ENCODE measurements at places on chromosomes 5 and 9.

DNA sequence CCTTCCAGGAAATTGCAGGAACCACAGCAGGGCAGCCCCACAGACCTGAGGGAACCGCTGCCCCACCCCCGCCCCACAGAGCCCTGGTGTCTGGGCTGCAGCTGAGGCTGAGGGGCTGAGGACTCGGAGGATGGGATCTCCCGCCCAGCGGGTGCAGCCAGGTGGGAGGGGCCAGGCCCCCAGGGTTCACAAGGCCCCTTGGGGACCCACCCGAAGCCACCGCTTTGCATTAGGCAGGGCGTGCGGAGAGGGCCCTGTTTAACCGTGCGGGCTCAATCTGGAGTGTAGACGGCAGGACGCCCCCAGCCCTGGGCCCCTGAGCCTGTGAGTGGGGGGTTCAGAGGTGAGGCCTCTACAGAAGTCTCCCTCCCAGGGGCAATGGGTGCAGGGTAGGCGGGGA lies 10.8 kb downstream of the NOTCH1 start:
- DNase-seq = no peak

- DNase-seq = no peak
Measured at GRCh38 chr5:6503342-6503741, 54.7 kb downstream of the UBE2QL1 start.

GRCh38 chr5:154562244-154562880 lies 84.3 kb upstream of the HAND1 start:
- no peak for DNase-seq

- DNase-seq = no peak
Measured at GRCh38 chr5:144369006-144369405, 198.3 kb downstream of the KCTD16 start.

- no peak for DNase-seq
Measured at GRCh38 chr5:150181027-150181426, 8.8 kb upstream of the SLC6A7 start.

DNA sequence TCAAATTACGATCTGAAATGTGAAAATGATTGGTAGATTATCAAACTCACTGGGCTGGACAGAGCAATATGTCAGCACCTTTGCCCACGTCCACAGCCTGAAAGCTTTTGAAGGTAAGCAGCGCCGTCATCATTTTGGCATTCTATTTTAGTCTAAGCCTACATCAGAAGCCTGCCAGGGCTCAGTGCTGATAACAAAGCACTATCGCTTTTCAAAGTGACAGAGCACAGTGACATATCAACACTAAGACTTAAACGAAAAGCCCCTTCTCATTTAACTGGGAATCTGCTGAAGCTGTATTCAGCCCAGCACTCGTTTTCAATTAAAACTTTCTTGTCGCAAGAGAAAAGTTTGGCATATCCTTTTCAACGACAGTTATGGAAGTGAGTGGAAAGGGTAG lies 1076.3 kb downstream of the PTPRD start:
- DNase-seq = no peak

DNA sequence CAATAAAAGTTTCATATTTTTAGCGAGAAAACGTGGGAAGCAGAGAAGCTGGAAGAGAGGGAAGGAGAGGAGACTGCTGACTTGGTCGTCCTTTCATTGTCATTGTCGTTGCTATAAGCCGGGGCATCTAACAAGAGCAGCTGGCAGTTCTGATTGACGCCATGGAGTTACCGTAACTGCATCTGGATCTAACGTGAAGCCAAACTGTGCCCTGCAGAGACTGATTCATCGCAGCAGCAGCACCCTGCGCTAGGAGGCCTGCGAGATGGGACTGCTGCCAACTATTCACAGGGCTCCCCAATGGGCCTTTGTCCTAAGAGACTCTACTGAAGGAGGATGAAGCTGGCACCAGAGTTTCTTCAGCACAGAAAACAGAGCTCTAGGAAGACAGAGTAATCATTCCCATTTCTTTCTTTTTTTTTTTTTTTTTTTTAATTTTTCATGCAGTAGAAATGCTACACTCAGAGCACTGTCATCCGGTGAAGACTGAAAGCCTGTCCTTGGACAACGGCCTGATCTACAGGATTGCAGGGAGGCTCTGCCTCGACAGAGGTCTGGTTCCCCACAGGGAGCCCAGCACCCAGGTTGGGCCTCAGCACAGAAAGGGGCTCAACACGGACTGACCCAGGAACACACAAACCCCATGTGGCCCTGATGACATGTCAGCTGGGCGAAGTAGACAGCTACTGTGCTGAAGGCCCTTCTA lies 47.8 kb downstream of the RETREG1 start:
- DNase-seq = no peak

DNA sequence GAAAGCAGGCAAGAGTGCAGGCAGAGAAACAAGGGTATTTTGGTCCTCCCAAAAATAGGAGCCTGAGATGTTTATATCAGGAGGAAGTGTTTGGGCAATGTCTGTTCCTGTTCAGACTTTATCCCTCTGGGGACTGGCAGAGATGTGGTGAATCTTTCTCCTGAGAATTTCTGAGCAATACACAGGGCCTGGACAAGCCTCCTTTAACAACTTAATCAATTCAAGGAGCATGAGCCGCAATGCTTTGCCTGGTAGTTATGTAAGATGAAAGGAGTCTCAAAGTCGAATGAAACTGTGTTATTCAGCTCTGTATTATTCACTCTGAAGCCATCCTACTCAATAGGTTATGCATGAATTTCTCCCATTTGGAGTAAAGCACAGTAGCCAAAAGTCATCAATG lies 365.6 kb downstream of the MAN2A1 start:
- no peak for DNase-seq

GRCh38 chr5:143536364-143536763 lies 132.9 kb upstream of the NR3C1 start:
- DNase-seq = no peak

DNA sequence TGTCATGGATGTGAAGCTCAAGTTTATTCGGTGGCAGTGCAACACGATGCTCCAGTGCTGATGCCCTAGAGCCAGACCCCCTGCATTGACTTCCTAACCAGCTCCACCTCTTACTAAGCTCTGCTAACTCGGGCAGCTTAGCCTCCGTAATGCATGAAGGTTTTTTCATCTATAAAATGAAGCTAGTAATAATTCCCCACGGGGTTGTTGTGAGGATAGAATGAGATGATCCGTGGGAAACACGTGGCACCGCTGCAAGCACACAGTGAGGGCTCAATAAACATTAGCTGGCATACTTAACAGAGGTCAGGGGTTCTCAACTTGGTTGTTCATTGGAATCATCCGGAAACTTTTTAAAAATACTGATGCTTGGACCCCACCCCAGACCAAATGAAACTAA lies 6.8 kb downstream of the ENC1 start:
- no peak for DNase-seq

DNA sequence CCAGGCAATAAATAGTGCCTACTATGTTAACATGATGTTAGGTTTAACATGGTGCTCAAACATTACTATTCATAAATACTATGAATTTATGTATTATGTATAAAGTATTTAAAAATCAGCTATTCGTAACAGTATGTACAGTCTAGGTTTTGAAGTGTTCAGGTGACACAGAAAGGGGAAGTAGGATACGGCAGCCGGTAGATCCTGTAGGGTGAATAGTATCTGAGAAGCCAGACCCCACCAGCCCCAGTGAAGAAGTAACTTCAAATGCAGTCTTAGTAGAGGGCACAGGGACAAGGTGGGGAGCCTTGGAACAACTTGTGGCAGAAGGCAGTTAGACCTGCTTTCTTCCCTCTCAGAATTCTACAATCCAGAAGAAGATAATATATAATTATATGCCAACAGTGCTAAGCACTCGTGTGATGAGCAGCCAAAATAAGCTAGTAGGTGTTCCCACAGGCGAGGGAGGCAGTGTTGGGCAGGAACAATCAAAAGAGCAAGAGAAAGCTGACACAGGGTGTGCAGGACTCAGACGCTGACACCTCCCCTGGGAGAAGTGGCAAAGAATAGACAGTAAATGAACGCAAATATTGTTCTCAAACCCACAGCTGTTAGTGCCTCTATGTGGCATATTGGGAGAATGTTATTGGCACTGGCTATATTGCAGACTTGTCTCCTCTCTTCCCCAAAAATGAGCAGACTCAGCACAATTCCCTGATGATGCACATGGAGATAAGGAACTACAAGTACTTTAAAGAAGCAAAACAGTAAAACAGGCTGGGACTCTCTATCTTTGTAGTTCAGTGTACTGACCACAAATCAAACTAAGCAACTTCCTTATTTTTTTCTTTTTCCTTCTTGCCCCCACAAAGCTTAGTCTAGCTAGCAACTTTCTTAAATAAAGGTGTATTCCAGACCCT lies 4.6 kb downstream of the ZNF367 start:
- no peak for DNase-seq

- peak; percentile 81 for DNase-seq
Measured at GRCh38 chr9:133147412-133148198, 16.1 kb downstream of the GBGT1 start.

GRCh38 chr5:102957141-102957540 lies 162.8 kb downstream of the GIN1 start:
- no peak for DNase-seq

GRCh38 chr9:135908093-135908753 lies 877 bp upstream of the CAMSAP1 start:
- DNase-seq = no peak

Measured in cerebellar cortex (tissue), 1 donor.